Left cardiac atrium (tissue), 4 donors: ENCODE measurements at places on chromosomes 12 and 14.
A peak's percentile ranks its signal among the peaks of the same experiment; 100 is the strongest.

- no peak for DNase-seq
Observed at GRCh38 chr12:69501154-69501895, 31.1 kb downstream of the FRS2 start.

- no peak for DNase-seq
Observed at GRCh38 chr12:12396694-12397093, 39.8 kb downstream of the BORCS5 start.

DNA sequence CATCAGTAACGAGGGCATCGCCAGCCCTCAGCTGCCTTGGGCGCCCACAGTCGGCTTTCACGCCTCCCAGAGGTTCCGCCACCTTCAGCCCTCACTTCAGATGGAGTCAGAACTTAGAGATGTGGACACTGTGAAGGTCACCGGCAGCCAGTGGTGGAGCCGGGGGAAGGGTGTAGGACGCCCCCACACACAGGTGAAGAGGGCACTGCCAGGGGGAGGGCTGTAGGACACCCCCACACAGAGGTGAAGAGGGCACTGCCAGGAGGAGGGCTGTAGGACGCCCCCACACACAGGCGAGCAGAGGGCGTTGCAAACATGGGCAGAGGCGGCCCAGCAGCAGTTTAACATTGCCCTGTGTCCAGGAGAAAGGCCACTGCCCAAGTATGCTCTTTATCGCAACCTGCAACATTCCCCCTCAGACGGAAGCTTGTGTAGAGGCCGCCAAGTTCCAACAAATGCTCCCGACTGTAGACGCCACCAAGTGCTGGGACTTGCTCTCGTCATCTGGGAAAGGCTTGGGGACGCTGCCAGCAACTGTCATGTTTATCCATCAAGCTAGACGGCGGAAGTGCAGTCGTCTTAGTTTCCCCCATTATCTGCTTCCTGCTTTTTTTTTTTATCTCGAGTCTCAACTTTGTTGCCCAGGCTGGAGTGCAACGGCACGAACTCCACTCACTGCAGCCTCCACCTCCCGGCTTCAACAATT is 4.9 kb upstream of the ANKLE2 start:
- DNase-seq = peak; percentile 89

- DNase-seq = no peak
Observed at GRCh38 chr12:98741556-98742265, 96.6 kb downstream of the APAF1 start.

GRCh38 chr14:88044776-88045446 is 40.0 kb downstream of the GPR65 start:
- no peak for DNase-seq

DNA sequence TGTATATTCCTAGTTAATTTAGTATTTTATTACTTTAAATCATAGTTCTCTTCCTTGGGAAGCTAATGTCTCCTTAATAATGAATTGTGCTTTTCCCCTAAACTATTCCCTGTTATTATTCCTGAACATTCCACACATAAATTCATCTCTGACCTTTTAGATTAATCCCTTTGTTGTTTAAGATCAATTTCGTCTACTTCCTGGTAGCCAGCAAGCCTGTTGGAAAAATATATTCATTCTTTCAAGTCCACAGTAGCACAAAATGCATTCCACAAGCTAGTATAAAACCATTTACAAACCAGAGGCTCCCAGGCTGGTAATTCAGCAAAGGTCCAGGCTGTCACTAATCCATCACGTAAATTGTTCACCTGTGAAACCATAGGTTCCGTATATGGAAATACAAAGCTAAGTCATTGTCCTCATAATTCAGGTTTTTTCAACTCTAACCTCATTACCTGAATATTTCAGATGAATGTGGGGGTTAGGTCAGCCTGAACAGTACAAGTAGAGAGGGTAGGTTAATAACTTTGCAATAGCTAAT is 232.7 kb downstream of the SEC23A start:
- no peak for DNase-seq

GRCh38 chr14:90839024-90839888 is 23.0 kb upstream of the TTC7B start:
- DNase-seq = peak; percentile 61

DNA sequence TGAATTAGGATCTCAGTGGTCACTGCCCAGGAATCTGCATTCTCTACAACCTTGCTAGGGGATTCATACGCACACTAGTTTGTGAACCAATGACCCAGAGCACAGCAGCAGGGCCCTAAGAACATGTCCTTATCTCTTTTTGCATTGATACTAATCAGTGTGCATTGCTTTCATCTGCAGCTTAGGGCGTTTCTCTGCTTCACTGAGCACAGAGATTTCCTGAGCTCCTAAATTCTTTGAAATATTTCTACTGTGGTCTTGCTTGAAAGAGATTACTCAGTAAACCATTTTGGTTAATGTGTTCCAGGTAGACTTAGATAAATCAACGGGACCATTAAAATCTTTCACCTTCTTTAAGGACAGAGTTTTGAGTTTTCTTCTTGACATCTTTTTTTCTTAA is 351.3 kb upstream of the KITLG start:
- no peak for DNase-seq

DNA sequence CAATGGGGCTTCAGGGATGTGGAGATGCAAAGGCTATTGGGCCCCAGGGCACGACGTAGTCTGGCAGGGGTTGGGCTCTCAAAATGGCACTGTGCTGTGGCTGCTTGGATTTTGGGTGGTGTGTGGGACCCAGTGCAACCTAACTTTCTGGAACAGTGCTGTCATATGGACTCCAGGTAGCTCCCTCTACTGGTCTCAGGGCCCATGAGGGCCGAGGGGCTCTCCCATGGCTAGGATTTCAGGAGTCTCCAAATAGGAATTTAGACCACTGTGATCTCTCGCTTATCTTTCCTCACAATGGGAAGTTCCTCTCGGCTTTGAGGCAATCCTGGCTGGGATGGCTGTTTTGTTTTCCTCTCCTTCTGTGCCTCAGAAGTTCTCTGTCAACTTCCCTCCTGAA is 68.2 kb upstream of the MUCL1 start:
- DNase-seq = no peak

DNA sequence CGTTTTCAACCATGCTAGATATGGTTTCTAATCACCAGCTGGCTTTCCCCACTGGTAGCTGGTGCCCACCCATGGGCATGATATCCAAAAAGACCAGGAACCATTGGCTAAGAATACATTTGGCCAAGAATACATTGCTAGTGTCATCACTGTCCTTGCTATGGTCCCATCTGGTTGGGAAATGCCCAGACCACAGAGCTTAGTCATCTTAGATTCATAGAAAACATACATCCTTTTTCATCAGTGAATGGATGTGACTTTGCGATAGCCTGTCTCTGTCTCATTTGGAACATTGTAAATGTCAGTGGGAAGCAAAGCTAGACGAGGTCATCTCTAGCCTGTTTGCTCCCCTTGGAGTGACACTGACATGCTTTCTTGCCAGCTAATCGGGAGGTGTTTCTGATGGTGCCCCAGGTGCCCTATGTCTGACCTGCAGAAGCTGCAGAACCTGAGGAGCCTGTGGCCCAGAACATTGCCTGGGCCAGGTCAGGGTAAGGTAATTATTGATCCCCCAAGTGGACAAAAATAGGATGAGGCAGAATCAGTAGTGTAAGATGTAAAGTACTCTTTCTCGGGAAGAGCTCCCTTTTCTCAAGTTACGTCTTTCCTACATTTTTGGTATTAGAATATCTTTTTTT is 194.8 kb downstream of the SLC41A2 start:
- DNase-seq = no peak

DNA sequence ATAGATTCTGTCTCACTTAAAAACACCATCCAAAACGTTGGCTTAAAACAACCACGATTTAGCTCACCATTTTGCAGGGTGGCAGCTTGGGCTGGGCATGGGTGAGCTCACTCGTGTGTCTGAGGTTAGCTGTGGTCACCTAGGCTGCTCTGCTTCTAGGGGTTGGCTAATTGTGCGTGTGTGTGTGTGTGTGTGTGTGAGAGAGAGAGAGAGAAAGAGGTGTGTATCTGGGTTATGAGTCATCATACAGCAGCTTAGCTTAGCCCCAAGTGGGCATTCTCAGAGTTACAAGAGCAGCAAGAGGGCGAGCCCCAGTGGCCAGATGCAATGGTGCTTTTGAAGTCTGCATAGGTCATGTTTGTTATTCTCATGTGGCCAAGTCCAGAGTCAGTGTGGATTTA is 6.0 kb downstream of the FBXW8 start:
- no peak for DNase-seq

DNA sequence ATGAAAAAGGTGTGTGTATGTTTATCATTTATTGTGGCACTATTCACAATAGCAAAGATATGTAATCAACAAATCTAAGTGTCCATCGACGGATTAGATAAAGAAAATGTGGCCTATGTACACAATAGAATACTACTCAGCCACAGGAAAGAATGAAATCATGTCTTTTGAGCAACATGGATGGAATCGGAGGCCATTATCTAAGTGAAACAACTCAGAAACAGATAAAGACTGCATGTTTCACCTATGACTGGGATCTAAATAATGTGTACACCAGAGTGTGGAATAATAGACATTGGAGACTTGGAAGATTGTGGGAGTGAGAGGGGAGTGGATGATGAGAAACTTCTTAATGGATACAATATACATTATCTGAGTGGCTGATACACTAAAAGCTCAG is 44.0 kb downstream of the CCER1 start:
- no peak for DNase-seq

DNA sequence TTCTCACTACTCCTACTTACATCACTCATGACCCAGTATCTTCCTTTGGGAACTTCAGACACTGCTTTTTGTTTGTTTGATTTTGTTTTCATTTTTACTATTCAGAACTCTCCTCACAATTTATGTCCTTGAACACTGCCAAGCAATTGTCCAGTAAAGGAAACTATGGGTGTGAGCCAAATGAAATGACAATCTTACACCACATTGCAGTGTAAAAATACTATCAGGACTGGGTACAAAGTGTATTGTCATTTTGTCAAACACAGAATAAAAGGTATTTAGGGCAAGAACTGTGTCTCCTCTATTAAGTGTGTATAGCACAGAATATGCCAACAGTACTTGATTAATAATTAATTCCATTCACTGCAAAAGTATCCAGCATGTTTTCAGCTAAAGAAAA is 199.3 kb downstream of the ALG10B start:
- no peak for DNase-seq

DNA sequence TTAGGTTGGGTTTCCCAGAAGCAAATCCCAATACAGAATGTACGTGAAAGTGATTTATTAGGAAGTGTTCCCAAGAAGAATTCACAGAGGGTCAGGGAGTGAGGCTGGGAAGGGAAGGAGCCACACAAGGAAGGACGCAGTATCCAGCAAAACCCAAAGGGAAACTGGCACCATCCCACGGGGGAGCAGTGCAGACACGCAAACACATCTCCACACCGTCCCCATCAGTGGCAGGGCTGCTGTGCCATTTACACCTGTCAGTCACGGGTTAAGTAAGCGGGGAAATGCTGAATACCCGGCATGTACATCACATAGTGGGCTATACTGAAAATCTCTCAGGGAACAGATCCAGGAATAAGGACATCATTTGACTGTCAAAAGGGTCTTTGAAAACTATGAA is 93.9 kb downstream of the SLC38A1 start:
- no peak for DNase-seq

GRCh38 chr12:45257185-45257930 is 41.5 kb downstream of the ANO6 start:
- no peak for DNase-seq

- DNase-seq = no peak
Observed at GRCh38 chr14:93946541-93947090, 19.5 kb downstream of the FAM181A start.

DNA sequence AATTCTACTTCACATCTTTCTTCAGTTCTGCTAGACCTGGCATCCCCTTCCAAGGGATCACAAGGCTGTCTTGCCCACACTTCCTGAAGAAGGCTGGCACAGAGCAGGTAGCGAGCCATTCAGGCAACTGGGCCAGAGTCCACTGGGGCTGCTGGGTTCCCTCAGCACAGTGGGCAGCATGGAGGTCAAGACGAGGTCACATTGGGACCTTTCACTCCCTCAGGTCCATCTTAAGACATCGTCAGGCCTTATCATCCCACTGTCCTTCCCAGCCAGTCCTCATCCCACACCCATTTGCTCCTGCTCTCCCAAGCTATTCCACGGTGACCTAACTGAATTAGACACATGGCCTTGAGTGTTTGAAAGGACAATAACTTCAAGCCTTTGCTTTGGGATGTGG is 143.1 kb upstream of the HIF1A start:
- no peak for DNase-seq

DNA sequence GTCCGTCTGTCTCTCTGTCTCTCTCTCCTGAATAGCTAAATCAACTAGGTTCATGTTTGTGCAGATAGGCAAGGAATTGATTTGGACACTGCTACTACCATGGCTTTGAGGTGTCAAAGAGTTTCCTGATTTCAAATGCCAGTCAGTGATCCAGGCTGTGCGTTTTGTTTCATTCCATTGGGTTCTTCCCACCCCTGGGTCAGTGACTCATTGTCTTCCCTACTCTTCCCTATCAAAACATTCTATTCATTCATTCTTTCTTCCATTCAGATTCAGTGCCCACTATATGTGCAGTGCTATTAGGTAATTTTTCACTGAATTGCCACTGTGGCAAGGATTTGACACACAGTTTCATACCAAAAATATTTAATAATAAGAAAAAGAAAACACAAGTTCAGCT is 50.4 kb downstream of the RPH3A start:
- no peak for DNase-seq

- no peak for DNase-seq
Observed at GRCh38 chr14:68968051-68968450, 11.1 kb downstream of the ACTN1 start.

- no peak for DNase-seq
Observed at GRCh38 chr14:90987140-90987539, 73.3 kb downstream of the RPS6KA5 start.

- no peak for DNase-seq
Observed at GRCh38 chr12:89571491-89572195, 45.8 kb upstream of the POC1B start.

DNA sequence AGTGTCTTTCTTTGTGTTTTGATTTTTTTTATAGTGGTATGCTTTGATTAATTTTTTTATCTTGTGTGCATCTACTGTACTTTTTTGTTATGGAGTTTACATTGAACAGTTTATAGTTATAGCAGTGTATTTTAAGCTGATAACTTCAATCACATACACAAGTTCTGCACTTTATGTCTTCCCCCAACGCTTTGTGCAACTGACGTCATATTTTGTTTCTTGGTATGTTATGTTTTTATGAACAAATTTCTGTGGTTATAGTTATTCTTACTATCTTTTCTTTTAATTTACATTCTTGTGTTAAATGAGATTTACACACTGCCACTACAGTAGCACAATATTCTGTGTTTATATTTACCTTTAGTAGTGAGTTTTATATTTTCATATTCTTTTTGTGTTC is 197.1 kb downstream of the SNAPC1 start:
- DNase-seq = no peak

DNA sequence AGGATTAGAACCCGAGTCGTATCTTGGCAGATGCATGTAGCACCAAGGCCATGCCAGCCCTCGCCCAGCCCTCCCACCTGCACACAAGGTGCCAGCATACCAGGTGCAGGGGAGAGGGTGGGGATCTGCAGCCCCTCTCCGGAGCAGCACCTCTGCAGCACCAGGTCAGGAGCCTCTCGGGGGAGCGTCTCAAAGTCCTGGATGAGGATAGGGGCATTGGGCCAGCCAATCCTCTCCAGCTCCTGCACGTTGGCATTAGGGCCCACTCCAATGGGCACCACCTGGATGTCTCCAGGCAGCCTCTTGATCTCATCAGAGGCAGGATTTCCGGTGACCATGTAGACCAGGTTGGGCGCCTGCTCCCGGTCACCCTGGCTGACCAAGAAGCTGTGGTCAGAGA is 73.2 kb upstream of the ANO2 start:
- DNase-seq = no peak

- DNase-seq = no peak
Observed at GRCh38 chr12:15446807-15447206, 124.5 kb downstream of the PTPRO start.

- DNase-seq = no peak
Observed at GRCh38 chr12:92192360-92192759, 46.7 kb upstream of the BTG1 start.
